ENCODE measurements at places on chromosomes 2 and 18.

- DNase-seq, result no peak
Measured at GRCh38 chr2:65940856-65941255, 494.1 kb upstream of the MEIS1 start.

GRCh38 chr2:113777371-113777770 is 20.9 kb upstream of the SLC35F5 start:
- DNase-seq, result no peak

DNA sequence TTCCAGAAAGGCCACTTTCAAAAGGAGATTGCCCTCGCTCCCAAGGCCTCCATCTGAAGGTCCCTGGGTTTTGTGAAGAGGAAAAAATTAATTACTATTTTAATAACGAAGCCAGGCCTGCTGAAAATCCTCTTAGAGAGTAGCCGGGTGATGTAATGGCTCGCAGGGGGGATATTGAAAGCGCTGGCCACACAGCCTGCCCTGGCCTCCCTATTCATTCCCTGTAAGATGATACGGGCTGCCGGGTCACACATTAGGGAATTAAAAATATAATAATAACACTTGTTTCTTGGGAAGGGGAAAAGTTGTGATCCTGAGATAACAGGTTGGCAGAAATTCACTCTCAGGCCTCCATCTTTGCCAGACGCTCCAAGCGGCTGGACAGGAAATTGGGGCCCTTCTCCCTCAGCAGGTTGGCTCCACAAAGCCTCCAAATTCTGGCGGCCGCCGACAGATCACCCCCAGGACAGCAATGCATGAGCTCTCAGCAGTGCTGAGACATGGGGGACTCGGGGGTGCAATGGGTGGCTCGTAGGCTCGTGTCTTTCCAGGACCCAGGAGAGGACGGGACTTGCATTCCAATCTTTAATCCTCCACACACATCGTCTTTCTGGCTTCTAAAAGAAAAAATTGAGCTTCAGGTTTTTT is 299.9 kb upstream of the SALL3 start:
- DNase-seq, result no peak

DNA sequence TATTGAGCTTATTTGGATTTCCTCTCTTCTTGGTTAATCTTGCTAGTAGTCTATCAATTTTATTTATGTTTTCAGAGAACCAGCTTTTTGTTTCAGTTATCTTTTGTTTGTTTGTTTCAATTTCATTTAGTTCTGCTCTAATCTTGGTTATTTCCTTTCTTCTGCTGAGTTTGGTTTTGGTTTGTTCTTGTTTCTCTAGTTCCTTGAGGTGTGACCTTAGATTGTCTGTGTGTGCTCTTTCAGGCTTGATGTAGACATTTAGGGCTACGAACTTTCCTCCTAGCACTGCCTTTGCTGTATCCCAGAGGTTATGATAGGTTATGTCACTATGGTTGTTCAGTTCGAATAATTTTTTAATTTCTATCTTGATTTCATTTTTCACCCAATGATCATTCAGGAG is 141.6 kb downstream of the ZNF236 start:
- DNase-seq, result no peak

DNA sequence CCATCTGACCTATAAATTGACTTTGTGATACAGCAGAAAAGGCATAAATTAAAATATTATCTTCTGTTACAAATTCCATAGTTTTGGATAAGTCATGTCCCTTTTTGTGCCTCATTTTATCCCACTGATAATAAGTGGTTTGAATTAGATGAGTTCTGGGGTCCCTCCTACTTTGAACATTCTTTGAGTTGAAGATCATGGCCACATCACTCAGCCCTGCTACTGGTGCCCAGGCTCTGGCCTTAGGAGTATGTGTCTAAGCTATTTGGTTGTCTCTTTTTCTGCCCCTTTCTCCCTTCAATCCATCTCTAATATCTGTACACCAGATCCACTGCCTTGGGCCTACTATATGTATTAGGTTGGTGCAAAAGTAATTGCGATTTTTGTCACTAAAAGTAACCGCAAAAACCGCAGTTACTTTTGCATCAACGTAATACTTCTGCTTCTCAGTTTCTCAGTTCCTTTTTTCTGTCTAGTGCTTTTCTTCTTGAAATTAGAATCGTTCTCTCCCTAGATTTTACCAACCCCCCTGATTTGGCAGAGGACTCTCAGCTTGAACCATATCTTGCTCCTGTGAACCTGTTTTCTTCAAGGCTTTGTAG is 362.5 kb upstream of the TNP1 start:
- no peak for DNase-seq

- no peak for DNase-seq
Measured at GRCh38 chr2:7109533-7109885, 192.3 kb downstream of the RNF144A start.

DNA sequence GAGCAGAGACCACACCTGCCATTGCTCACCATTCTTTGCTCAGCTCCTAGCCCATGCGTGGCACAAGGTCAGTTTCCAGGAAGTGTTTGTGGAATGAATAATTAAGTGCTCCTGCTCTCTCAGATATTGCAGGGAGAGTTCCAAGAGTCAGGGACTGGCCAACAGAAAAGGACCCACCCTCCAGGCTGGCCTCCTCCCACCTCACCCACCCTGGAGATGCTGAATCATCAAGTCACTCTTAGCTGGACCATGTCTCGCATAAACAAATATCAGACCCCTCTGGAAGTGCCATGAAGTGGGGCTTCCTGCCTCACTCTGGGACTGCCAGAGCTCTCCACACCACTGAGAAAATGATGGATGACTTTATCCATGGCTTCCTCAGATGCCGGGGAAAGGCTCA is 256.0 kb downstream of the TNS1 start:
- no peak for DNase-seq

- DNase-seq, result no peak
Measured at GRCh38 chr2:221388891-221389290, 183.2 kb downstream of the EPHA4 start.

DNA sequence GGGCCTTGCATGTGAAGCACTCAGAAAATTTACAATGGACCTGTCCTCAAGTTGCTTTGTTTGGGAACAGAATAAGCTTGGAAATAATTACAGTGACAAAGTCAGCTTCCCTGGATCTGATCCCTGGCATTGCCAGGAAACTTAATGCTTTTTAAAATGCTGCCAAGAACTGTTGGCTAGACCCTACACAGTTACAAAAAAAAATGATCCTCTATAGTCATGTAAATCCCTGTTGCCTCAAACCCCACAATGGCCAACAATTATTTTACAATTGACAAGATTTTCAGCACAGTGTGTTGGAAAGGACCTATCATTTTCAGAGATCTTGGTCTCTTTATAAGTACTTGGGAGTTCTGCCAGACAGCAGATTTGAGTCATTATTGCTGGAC is 470.4 kb upstream of the ACVR2A start:
- DNase-seq, result no peak

DNA sequence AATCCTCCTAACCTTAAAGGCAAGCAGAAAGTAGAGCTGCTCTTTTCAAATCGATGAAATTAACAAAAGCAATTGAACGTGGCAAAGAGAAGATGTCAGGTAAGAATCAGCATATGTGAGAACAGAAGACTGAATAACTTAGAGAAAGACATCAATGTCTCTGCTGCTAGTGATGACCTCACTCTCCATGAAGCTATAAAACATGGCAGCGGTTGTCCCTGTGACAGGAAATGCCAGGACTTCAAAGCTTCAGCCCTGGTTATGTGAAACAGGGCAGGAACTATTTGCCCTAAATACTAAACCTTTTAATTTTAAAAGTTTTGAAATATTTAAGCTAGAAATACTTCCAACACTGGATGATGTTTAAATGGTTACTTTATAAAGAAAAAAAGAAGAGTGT is 383.7 kb downstream of the XIRP2 start:
- DNase-seq, result no peak

- no peak for DNase-seq
Measured at GRCh38 chr2:158967731-158968395, 577 bp upstream of the TANC1 start.

DNA sequence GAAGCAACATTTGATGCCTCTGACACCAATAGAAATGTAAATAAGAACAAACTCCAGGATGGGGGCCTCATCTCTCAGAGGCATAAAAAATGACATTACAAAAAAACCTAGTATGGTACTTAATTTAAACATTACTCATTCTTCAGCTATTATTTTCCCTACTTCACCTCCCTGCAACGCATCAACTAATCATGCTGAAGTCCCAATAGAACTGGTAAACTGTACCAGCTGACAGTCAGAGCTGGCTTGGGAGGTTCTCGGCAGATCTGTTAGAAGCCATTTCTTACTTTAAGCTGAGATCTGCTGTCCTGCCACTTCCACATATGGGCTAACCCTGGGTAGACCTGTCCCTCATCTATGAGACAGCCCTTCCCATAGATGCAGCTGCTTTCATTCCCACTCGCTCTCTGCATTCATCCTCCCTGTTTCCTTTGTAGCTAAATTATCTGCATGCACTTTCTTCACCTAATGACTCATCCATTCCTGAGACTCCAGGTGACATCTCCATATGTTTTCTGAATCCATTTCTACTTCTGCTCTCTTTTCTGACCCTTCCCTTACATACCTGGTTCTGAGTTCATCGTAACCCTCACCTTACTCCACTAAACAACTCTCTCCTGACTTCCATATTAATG is 108.1 kb downstream of the AOX1 start:
- DNase-seq, result no peak

GRCh38 chr2:172698041-172698863 is 37.4 kb upstream of the RAPGEF4 start:
- DNase-seq, result no peak

Measured in cortex of kidney (tissue), 1 donor.